ENCODE measurements at places on chromosomes 4 and X.

GRCh38 chr4:25658357-25658771 lies 2.7 kb downstream of the SLC34A2 start:
- DNase-seq = no peak

DNA sequence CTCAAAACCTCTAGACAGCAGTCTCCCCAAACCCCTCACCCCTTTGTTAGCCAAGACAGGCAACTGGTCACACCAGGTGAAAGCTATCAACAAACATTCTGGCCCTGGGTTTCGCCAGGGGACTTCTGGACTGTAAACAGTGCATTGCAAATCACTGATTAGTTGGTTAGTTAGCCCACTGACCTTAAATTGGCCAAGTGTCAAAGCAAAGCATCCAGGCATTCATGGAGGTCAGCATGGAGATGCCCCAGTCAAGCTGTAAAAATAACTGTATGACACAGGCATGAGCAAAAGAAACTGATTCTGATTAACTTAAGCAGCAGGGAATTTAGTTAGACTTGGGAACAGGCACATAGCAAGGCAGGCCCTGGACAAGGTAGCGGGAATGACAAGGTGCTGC lies 156.0 kb upstream of the TTC29 start:
- DNase-seq = no peak

DNA sequence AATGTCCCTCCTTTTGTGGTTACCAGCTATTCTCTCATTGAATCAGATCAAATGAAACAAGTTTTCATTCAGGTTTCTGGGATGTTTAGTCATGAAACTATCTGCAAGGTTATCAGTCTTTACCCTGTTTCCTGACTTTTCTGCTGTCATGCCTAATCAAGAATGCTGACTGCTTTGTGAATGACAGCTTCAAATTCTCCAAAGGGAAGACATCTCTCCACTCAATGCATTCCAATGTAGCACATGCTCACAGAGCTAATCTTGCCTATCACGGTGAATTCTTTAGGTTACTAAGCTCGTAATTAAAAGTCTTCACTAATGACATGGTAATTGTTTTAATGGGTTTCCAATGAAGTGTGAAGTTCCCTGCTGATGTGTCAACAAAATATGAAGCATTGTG lies 1068.5 kb downstream of the PCDH7 start:
- no peak for DNase-seq

DNA sequence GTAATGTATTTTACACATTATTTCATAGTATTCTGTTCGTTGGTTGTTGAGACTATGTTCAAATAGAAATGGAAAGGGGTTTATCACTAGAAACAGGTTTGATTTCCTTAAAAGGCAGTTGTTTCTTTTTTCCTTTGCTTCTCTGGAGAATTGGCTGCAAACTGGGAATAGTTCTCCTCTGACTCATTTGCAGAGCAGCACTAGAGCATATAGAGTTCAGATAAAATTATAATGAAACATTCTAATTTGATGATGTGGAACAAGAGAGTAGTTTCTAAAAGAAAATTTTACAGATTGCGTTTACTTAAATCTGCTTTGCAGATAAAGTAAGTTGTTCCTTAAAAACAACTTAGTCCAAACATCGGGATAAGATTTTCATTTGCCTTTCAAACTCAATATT lies 29.7 kb downstream of the SYNPO2 start:
- no peak for DNase-seq

DNA sequence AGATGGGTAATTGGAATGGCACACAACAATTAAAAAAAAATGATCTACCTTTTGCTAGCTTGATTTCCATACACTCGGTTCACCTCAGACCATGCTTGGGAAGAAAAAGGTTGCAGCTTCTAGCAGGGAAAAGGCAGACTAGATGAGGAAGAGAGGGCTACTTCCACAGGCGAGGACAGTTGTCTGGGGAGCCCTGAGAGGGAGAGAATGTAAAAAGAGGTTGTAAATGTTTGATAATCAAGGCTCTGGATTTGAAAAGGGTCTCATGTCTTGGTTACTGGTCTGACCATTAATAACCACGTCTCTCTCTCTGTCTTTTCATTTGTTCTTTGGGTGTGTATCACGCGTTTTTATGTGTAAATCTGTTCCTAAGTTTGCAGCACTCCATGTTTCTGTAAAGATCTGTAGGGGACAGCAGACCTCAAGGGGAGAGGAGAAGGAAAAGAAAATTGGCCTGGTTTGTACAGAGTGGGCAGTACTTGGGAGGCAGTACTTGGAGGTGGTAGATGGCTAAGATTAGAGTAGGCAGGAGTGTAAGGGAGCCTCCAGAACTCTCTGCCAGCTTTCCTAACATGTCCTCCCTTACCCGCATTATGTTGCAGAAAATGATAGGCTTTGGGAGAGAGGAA lies 750 bp downstream of the ARMCX5 start:
- DNase-seq = no peak

DNA sequence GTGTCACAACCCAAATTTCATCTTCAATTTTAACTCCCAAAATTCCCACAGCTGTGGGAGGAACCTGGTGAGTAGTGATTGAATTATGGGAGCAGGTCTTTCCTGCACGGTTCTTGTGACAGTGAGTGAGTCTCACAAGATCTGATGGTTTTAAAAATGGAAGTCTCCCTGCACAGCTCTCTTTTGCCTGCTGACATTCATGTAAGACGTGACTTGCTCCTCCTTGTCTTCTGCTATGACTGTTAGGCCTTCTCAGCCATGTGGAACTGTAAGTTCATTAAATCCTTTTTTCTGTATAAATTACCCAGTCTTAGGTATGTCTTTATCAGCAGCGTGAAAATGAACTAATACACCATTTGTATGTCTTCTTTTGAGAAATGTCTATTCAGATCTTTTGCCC lies 13.0 kb upstream of the BLTP1 start:
- DNase-seq = no peak

DNA sequence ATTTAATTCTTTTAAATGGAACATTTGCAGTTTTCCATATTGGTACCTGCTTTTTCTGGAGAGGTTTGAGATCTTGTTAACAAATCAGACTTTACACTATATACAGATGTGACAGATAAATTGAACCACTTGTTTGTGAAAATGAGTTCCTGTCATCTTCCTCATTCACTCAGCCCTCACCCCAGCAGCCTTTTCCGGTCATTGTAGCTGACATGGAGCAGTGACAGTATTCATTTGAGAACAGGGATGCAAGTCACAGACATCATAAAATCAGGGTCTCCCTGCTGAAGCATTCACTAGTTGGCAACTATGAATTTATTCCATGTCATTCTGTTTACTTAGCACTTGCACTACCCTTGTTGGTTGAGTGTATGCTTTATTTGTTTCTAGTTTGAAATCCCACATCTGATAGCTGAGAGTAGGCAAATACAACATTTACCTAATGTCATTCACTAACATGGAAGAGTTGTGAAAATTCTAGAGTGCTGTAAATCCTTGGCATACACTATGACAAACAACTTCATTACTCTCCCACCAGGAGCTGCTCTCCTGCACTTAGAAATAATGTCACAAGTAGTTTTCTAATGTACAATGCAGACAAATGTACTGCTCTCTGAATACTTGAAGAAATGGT lies 78.9 kb downstream of the UGT8 start:
- DNase-seq = no peak

- no peak for DNase-seq
Measured at GRCh38 chr4:37381040-37381668, 136.6 kb downstream of the NWD2 start.

- no peak for DNase-seq
Measured at GRCh38 chr4:87926554-87927098, 48.9 kb upstream of the SPP1 start.

DNA sequence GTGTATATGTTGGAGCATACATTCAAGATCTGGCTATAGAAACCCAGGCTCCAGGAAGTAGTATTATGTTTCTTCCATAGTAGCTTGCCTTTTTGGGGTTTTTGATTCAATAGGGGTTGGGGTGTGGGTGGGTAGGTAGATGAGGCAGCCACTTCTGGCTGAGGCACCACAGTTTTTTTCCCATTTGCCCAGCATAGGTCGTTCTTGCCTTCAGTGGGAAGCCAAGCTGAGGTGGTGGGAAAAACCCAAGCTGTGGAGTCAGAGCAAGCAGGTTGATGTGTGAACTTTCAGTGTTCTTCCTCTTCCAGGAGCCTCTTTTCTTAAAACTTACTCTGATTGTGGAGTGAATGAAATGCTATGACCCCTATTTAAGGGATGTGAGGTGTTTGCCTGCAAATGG lies 67.0 kb upstream of the RPS6KA3 start:
- DNase-seq = no peak

- DNase-seq = no peak
Measured at GRCh38 chrX:23766650-23767551, 16.1 kb upstream of the SAT1 start.

GRCh38 chr4:66949419-66949818 lies 595.9 kb downstream of the CENPC start:
- no peak for DNase-seq

- DNase-seq = no peak
Measured at GRCh38 chr4:183345261-183345660, 23.0 kb upstream of the CLDN24 start.

- no peak for DNase-seq
Measured at GRCh38 chrX:27976284-27976683, 5.0 kb downstream of the DCAF8L1 start.

GRCh38 chr4:25862411-25863346 lies at the start of gene SEL1L3:
SEL1L3 (minus strand) TSS chr4:25862988; CDS start chr4:25862836, 152 bp downstream.
- DNase-seq = peak; percentile 60

DNA sequence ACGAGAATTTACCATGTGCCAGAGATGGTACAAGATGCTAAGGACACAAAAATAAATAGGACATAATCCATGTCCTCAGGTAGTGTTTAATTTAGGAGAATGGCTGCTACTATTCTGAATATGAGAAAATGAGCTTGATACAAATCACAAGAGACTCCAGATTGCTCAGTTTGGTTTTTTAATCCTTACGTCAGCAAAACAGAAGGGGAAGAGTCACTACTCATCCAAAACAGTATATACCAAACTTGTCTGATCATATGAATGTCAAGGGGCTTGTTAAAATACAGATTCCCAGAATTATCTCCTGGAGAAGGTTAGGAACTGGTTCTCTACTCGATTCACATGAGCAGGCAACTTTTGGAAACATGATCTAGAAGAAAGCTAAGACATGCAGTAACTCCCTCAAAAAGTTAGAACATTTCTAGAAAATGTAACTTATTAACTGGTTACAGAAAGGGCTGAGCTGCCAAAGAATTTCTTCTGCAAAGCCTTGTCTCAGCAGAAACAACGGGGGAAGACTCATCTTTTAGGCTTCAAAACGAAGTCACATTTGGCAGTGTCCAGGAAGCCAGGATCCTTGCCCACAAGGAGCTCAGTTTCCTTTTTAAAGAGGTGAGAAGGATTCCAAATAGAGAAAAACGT lies 3.4 kb downstream of the AIFM1 start:
- no peak for DNase-seq

DNA sequence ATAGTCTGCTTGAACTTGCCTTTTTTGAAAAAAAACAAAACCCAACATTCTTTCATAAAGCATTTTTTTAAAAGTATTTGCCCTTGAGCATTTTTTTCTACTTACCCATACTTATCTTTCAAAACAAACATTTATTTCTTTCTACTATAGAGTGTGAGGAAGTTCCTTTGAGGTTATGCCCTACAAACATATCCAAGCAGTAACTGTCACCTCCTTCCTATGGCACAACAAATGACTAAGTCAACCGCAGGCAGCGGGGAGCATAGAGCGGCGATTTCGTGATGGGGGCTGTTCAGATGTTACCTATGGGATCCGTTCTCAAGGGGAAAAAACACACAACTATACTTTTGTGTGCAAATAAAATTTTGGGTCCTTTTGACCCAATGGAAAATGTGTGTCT lies 19.4 kb downstream of the SPRY1 start:
- DNase-seq = no peak

DNA sequence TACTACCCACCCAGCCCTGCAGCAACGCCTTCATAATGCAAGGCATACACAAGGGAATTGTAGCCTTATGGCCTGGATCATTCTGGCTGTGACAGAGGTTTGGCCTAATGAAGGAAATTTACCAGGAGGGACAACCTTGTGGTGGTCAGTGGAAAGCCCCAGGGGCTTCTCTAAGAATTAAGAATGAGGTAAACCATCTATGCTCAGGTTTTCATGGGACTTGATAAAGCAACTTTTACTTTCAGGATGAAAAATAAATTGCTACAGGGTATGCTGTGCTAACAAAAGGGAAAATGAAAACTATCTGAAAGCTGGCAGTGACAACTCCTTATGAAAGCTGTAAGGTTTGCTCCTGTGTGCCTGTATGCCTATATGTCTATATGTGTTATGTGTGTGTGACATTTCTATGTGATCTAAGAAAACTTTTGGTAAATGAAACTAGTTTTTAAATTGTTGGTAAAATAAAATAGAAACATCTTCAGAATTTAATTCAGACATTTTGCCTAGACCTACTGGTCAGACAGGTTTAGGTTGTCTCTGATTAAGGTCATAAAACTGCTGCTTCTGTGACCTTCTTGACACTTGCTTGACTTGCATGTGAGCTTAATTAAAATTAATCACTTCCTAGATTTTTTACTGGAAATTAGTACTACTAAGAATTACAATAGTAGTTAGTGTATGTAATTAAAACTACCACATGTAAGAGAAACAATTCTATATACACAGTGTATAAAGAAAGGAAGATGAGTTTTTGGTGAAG lies 19.9 kb upstream of the TXK start:
- DNase-seq = no peak

Measured in 8988T (cell line).